NCI-H2081 (cell line): ENCODE measurements at places on chromosomes 6 and 20.

DNA sequence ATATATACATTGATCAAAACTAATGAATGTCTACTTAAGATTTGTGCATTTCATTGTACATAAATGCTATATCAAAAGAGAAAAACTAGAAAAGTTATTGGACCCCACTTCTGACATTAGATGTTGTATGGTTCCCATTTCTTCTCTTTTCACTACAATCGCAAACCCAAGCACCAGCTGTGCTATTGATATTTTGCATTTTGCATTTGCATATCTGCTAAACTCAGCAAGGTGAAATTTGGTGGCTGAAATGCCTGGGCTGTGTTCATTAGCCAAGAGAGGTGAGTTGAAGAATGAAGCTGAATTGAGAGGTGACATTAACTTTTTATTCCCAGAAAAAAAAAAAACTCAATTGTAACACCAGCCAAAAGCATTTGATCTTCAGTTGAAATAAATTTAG, 232.1 kb upstream of the TENT5A start:
- no peak for DNase-seq

GRCh38 chr20:4717816-4718570, 3.7 kb upstream of the PRND start:
- no peak for DNase-seq

DNA sequence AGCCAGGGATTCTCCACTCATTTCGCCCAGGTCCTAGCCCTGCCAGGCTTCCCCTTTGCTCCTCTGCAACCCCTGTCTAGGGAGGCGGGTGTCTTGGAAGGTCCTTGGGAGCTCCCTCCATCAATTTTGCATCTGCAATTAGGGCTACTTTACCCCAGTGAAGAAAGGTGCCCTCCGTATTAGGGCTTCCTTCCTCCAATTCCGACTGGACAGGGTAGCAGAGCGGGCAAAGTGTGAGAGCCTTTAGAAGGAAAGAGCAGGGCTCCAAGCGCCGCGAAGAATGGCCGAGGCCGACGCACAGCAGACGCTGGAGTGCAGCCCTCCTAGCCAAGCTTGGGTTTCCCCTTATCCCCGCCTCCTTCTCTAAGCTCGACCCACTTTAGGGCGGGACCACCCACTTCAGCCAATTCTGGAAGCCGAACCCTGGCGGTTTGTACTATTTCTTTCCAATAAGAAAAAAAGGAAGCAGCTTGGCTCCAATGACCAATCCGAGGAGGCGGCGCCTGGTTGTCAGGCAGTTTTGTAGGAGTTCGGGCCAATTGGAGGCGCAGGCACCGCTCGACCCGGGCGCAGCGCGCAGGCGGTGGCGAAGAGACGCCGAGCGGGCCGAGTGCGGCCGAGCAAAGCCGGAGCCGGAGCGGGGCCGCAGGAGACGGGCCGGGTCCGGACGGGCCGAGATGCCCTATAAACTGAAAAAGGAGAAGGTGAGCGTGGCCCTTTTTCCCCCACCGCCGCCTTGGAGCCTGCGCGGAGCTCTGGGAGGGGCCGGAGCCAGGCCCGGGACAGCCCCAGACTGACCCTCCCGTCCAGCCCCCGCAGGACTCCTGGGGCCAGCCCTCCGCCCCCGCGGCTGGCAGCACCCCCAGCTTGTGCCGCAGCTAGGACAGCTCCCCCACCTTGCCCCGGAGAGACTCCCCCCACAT, at the start of gene PPP2R5D:
Gene PPP2R5D (plus strand): TSS at position 570 of the 923 bp plus-strand sequence. CDS start 108 bp downstream, at position 678.
- peak; percentile 99 for DNase-seq

- DNase-seq, result no peak
These were observed 845.4 kb downstream of the HACE1 start for GRCh38 chr6:104014163-104014959.

DNA sequence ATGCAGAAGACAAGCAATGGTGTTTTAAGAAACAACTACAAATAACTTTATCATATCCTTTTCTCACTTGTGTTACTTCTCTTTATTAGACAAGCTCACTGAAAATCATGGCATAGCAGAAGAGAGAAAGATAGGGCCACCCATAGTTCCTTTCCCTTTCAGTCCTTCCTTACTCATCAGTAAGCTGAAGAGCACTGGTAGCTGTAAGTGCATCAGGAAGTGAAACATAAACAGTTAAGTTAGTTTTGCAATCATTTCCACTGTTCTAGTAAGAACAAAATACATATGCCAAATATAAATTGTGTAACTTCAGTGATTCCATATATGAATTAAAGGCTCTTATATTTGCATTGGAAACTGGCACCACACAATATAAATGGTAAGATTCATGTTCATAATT, 220.1 kb downstream of the HACE1 start:
- no peak for DNase-seq

DNA sequence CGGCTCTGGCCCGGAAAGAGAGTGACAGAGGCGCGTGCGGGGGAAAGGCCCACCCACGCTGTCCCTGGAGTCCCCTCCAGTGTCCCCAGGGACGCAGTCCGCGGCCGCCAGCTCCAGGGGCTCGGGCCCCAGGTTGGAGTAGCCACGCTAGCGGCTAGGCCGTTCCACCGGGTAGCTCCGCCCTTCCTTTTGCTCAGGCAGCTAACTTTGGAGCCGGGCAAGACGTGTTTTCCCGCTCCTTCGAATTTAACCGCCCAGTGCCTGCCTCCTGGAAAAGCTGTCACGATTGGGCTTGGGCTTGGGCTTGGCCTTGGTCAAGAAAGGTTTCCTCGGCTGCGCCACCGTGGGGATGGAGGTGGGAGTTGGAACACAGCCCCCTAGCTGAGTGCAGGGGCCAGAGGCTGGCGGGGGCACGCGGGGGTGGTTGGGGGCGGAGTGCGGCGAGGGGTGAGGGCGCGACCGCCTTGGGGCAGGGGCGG, 4.7 kb downstream of the LINC00237 start:
- DNase-seq, result peak; percentile 17

DNA sequence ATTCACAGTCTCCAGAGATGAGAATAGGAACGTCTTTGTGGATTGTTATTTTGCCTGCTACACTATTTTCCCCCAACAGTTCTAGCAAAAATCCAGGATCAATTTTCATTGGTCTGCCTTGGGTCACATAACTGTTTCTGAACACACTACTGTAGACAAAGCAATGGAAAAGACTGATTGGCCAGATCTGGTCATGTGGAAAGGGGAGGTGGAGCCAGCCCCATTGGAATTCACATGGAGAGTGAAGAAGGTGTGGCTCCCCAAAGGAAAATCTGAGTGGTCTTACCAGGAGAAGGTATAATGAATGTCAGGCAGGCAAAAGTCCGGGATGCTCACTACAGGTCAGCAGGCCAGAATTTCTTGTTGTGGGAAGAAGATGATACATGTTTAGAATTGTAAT, 9.5 kb upstream of the TP53RK start:
- DNase-seq, result no peak

DNA sequence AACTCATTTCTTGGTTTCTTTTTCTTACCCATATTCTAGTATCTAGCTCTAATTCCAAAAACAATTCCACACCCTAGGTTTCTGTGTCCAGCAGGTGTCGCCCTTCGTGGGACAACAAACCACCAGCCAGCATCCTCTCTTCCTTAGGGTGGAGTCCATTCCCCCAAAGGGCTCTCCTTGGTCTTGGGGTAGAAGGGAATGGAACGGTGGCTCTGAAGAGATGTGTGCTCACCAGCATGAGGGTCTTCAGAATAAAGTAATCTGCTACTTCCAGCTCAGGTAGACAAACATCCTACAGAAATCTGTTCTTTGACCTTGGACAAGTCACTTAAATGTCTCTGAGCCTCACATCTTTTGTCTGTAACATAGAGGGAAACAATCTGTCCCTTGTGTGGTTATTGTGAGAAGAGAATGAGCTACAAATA, 7.2 kb downstream of the HLA-DMB start:
- peak; percentile 43 for DNase-seq

DNA sequence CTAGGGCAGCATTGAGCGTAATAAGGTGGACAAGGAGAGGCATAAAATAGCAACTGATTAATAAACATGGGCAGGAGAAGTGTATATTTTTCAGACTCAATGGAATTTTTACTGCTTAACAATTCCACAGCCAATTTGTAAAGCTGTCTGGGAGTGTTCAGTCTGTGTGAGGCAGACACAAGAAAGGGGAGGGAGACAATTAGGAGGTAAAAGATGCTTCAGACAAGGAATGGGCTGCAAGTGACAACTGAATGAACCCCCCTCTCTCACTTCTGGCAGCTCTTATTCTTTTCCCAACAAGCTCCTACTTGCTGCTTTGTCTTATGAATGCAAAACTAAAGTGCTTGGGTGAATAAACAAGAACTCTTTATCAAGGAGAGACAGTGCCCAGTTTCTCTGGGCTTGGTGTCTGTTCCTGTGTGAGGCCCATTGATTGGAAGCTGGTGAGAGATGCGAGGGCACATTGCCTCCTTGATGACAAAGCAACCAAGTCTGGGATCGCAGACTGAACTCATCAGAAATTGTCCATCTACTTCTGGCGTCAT, 575.3 kb downstream of the RNF144B start:
- no peak for DNase-seq

GRCh38 chr20:52832151-52832774, 139.9 kb upstream of the TSHZ2 start:
- no peak for DNase-seq

DNA sequence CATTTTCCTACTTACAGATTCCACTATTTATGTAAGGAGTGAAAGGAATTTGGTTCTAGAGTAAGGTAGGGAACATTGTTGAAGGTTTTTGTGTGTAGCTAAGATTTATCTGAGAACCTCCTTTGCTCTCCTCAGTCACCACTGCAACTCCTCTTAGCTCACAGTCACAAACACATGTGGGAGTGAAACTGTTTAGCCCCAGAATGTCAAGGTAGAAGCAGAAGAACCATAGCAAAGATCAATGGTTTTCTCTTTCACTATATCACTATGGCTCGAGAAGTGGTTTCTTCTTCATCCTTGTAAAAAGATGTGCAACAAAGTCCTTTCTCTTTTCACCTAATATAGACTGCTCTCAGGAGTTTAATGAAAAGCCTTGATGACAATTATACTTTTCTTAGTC, 6.5 kb upstream of the DEFB112 start:
- no peak for DNase-seq

DNA sequence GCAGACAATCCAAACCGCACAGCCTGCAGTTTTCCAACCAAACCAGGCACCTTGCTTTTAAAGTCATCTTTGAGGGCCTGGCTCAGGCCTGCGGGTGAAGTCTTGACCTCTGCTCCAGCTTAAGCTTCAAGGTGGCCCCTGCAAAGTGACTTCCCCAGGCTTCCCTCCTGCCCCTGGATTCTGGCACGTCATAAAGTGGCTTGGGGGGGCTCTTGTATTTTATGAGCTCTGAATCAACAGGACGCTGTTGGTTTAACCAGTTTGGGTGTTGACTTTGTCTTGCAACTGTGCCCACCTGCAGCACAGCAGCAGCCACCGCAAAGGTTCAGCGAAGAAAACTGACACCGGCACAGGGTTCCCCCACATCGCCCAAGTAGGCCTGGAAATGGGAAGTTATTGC, 81.2 kb downstream of the NFATC2 start:
- DNase-seq, result no peak

DNA sequence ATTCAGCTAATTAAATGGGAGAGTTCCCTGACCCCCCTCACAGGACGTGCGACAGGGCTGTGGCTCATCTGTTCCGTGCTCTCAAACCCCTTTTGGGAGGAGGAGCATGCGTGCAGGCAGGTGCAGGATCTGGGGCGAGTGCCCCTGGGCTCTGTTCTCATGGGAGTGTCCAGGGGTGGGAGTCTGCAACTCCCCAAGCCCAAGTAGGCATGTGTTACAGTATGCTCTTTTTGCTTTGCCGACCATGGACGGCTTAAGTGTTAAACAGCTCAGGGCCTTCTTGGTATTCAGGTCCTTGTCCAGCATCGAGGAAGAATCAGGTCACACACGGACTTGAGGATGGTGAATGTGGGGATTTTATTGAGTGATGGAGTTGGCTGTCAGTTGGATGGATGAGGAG, 101.6 kb downstream of the NCOA3 start:
- DNase-seq, result no peak

DNA sequence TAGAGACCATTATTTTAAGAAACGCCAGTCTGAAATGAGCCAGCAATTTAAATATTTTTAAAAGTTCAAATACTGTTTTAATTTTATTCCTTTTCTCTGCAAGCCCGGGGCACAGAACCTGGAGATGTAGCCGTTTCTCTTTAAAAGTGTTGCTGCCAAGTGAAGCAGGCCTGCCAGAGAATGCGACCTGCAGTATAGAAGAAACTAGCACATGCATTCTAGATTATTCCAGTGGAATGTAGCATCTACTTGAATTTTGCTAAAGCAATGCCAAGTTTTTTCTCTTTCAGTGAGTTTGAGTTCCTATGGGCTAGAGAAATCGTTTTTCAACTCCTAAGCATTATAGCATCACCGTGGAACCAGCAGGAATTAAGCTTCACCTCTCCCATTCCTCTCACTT, 101.3 kb downstream of the QRSL1 start:
- no peak for DNase-seq

GRCh38 chr6:142008016-142008735, 124.5 kb upstream of the GJE1 start:
- no peak for DNase-seq

DNA sequence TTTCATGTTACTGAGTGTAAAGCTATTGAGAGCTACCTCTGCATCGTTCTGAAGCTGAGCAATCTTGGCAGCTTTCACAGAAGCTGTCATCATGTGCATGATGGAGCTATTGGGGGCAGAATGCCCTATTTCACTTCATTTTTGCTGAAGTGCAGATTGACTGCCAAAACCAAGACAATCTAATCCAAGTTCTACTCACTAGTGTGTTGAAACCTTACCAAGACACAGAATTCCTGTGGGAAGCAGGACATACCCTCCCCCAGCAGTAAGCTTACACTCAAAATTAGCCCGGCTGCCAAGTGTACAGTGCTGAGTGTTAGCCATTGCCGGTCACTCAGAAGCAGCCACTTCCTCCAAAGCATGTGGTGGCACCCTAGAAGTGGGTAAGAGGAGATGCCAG, 177.3 kb upstream of the TENT5A start:
- DNase-seq, result no peak

- DNase-seq, result no peak
These were observed 213.7 kb downstream of the SYNE1 start for GRCh38 chr6:152423216-152424103.

GRCh38 chr20:45946149-45946970, 11.9 kb downstream of the PCIF1 start:
- DNase-seq, result no peak

- no peak for DNase-seq
These were observed 151.5 kb downstream of the TASP1 start for GRCh38 chr20:13487202-13487601.

- DNase-seq, result no peak
These were observed 134.0 kb upstream of the HCRTR2 start for GRCh38 chr6:55040102-55040848.

DNA sequence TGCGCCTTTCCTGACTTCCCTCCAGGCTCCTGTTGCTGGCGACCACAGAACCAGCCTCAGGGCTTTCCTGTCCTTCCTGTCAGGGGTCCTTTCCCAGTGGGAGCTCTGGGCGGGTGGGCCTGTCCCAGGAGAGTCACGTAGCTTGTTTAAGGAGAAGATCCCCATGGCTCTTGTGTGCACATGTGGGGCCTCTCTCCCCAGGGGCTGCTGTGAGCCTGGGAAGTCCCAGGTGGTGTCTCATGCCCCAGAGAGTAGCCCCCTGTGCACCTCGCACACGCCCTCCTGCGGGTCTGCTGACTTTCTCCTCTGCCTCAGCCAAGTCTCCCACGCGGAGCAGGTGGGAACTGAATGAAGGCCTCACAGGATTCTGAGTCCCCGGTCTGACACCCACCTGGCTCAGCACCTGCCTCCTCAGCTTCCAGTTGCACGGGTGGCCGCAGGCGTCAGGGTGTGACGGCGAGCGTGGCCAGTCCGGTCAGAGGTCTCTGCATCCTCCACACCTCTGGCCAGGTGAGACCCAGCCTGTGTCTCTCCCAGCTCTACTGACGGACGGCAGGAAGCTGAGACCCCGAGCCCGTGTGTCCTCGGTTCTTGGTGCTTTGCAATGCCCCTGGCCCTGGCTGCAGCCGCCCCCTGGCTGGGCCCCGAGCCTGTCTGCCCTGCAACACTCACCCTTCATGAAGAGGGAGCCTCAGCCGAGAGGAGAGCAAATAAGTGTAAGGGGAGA, 5.6 kb upstream of the NKAIN4 start:
- no peak for DNase-seq
